ENCODE measurements at places on chromosomes 16 and 17.

GRCh38 chr17:39757176-39757662, 19.5 kb downstream of the GRB7 start:
- DNase-seq, result no peak

GRCh38 chr16:21186326-21186691, 25.1 kb downstream of the ZP2 start:
- no peak for DNase-seq

DNA sequence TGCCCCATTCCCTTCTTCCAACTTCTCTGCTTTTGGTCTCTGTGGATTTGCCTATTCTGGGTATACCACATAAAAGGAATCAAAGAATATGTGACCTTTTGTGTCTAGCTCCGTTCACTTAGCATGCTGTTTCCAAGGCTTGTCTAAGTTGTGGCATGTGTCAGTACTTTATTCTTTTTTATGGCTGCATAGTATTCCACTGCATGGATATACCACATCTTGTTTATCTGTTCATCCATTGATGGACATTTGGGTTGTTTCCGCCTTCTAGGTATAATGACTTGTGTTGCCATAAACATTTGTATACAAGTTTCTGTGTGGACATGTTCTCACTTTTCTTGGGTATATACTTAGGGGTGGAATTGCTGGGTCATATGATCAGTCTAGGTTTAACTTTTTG, 432.6 kb downstream of the MAF start:
- no peak for DNase-seq

DNA sequence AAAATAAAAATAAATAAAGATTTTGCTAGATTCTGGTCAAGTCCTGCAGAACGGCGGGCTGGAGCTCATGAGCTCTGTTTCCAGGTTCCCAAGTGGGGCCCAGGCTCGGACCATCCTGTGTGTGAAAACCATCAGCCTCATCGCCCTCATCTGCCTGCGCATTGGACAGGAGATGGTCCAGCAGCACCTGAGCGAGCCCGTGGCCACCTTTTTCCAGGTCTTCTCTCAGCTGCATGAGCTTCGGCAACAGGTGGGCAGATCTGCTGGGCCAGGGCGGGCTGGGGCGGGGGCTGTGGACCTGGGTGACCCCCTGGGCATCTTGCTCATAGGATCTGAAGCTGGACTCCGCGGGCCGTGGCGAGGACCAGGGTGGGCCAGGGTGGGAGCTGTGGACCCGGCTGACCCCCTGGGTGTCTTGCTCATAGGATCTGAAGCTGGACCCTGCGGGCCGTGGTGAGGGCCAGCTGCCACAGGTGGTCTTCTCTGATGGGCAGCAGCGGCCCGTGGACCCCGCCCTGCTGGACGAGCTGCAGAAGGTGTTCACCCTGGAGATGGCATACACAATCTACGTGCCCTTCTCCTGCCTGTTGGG, 7.8 kb downstream of the WDR81 start:
- DNase-seq, result no peak

DNA sequence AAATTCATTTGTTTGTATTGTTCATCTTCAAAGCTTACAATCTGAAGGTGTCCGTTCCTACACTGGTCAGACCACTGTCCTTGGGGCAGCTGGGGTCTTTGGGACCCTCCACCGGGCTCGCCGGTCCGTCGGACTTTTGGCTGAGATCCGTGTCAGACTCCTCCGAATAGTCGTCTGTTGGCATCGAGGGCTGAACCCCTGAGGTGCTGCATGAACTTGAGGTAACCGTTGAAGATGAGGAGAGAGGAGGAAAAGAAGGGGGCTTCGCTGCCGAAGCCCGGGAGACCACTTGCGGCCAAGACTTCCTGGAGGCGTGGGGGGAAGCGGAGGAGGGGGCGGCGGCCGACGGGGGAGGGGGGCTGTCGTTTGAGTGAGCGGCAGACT, 260.8 kb downstream of the ZFHX3 start:
- DNase-seq, result no peak

DNA sequence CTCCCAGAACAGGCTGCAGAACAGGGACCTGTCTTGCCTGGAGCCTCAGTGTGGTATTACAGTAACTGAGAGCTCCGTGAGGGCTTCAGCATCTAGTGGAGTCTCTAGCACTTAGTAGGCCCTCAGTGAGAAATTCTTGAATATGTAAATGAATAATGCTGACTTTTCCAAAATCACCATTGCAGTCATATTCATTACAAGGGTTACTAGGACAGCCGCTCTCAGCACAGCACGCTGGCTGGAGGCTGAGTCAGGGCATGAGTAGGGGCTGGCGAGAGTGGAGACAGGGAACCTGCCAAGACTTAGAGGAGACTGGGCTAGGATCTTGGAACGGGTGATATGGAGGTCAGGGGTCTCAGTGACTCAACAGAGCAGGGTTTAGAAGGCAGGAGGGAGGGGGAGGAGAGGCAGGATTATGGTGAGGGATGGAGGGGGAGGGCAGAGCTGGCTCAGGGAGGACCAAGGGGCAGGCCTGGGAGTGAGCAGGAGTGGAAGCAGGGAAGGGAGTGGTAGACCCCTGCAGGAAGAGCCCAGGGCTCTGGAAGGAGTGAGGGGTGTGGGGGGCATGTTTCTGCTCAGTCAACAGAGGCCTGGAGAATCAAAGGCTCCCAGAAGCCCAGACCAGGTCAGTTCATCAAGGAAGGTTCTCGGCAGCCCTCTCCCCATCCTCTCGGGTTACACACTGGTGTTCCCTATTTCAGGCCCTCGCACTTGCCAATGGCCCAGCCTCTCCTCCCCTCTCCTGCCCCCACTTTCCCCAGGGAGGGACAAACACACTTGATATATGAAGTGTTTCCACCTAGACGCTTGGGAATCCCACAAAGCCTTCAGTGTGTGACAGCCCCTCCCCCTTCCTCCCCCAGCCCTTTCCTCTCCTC, 42.3 kb downstream of the FZD2 start:
- no peak for DNase-seq

DNA sequence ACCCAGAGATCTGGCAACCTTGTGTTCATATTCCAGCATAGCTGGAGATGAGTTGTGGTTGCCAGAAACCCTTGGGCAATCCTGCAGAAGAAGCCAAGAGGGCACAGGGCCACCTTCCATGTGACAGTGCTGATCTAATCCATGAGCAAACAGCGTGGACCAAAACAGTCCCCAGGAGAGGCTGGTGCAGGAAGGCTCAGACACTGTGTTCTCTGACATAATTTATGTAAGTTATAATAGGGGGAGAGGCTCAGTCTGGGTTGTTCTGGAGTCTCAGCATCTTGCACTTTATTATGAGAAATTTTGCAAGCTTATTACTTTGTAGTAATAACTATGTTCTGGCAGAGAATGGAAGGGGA, 273.9 kb downstream of the HAPSTR1 start:
- no peak for DNase-seq

DNA sequence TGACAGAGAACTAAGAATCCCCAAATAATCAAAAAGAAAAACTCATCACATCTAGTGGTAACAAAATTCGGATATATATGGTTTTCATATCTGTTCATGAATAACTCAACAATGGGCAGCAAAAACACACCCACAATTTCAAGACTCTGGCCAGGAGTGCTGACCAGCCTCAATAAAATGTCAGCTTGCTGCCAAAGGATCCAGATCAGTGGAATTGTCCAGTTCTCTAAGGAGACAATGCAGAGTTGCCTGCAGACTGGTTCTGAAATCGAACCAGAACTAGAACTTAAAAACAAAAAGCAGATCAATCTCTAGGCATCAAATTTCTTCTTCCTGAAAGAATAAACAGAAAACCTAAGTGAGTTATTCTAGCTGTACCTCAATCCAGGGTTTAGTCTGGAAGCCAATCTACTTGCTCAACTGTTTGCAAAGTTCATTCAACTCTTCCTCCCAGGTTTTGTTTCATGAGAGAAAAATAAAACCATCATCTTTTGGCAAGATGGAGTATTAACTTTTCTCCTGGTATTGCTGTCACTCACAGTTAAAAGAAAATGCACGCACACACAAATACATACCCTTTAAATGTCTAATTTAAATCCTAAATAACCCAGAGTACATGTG, 61.0 kb downstream of the CFDP1 start:
- DNase-seq, result no peak

DNA sequence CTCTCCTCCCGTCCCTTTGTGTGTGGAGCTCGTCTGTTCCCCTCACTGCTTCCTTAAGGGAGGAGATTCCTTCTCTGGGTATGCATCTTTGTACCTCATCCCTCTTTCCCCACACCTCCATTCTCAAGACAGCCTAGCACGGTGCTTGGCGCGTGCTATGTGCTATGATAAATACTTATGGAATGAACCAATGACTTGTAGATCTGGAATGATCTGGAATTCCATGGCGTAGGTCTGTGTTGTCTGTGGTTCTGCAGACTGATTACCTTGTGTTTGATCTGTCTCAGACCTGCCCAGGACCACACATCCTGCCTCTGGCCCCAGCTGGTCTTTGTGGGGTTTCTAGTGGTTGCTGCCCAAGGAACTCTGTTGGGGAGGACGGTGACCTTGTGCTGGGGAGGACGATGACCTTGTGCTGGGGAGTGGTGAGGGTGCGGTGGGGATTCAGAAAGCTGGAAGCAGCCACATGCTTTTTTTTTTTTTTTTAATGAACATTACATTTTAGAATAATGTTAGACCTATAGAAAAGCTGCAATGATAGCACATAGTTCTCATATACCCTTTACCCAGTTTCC, 33.5 kb upstream of the ETV4 start:
- no peak for DNase-seq

DNA sequence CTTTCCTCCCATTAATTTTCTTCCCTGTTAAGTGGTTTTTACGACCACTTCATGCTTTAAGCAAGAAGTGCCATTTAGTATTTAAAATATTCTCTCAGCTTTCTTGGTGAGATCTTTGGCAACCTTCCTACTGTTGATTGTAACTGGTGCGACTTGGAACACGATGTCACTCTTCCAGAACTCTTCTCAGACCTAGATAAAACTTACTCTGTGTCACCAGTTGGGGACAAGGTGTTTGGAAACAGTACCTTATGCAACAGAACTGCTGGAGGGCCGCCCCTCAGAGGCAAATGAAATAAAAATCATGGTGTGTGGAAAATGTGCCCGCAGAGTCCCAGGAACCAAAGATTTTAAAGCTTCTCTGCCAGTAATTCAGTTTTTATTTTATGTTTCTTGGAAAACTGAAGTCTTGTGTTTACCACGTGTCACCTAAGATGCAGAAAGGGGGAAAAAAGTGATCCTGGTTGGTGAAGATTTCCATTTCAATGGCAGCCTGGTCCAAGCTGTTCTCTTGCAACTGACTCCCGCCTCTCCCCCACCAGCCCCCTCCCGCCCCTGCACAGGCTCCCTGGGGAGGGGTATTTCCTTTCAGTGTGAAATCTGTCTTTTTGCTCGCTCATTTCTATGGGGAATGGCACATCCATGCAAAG, 7.2 kb upstream of the HSD11B2 start:
- DNase-seq, result no peak

DNA sequence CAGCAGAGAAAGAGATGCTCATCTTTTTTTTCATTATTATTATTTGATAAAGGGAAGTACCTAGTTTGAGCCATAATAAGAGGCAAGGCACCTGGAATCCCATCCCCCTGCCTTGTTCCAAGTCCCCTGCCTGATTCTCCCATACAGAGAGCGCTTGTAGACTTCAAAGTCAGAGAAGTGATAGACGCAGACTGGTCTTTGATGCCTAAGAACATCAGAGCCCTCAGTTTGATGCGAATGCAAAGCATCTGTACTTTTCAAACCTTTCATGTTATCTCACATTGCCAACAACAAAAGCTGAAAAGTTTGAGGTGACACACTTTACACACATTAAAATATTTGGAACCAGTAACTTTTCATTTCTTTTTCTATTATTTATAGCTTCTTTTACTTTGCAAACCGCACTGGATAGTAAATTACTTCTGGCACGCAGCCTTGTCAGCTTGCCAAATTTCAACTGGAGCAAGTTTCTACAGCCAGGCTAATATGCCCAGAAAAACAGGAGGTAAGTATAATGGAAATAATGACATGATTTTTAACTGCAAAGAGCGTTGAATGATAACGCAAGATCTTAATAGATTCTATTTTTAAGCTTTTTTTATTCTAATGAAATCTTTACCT, 5.9 kb upstream of the UTP6 start:
- DNase-seq, result no peak

DNA sequence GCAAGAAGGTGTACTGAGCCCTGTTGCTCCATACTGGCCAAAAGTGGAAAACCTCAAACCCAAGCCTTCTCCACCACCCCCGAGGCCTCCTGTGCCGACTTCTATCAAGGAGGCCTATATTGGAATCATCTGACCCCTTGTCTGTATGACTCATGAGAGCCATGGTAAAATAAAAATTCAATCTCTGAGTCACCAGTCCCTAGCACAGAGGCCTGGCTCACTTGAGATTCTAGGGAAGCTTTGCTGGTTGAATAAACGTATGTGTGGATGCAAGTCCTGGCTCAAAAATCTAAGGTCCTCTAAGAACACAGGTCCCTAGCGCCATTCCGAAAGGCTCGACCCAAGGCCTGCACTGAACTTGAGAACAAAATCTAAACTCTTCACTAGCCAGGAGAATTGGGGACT, 15.0 kb downstream of the NSMCE1 start:
- no peak for DNase-seq

DNA sequence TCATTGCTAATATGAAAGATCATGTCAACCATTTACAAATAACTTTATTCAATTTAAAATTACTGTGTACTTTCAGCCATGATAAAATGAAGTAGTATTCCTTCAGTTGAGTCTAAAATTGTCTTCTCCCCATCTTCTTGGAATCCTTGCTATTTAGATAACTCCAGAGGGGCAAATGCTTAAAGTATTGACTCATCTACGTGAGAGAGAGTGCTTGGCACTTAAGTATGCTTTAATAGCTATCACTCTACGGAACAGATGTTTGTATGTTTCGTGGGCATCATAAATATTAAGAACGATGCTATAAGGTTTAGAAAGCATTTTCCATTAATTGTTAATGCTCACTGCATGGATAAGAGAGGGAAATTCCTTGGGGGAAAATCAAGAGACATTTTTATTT, 69.3 kb upstream of the MED13 start:
- DNase-seq, result no peak

GRCh38 chr17:56913353-56913866, 439 bp downstream of the TRIM25 start:
- no peak for DNase-seq

Measured in stimulated activated CD4-positive, alpha-beta T cell treated with anti-CD3 and anti-CD28 coated beads, Interleukin-2, amount 100 ng/mL, for 24 hours (primary cell).